NCI-H2107 (cell line): ENCODE measurements at places on chromosomes 12 and 14.

- DNase-seq: no peak
These were observed 308.0 kb downstream of the PPFIA2 start for GRCh38 chr12:81450920-81451739.

- DNase-seq: no peak
These were observed 108.3 kb downstream of the CRADD start for GRCh38 chr12:93785249-93786010.

- DNase-seq: no peak
These were observed 51.0 kb downstream of the ACTN1 start for GRCh38 chr14:68927956-68928675.

DNA sequence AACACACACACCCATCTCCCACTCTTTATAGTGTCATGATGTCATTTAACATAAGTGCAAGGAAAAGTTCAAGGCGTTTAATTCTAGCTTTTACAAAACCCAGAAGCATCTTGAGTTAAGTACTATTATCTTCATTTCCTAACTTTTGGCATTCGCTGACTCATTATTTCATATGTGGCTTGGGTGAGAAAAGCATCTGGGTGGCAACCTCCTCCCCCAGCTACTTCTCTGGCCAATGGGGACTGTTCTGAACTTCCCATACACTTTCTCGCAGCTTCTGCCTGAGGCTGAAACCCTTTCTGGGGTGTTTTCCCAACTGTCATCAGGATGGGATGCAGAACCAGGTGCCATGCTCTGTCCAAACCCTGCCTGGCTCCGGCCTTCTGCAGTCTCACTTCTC is 2.8 kb upstream of the MARK3 start:
- no peak for DNase-seq

DNA sequence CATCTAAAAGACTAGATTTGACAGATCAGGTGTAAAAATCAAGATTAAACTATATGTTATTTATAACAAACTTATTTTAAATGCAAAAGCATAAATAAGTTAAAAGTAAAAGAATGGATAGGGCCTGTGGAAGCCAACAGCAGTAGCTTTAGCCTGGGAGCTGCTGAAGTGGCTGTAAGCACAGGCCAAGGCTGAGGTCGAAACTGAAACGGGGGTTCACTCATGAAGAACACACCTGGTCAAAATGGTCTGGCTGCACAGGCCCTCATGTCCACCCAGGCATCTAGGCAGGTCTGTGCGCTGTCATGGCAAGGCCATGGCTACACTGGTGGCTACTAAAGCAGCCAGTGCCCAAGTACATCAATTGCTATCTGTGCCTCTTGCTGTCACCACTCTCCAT is 23.1 kb downstream of the CATSPERB start:
- no peak for DNase-seq

DNA sequence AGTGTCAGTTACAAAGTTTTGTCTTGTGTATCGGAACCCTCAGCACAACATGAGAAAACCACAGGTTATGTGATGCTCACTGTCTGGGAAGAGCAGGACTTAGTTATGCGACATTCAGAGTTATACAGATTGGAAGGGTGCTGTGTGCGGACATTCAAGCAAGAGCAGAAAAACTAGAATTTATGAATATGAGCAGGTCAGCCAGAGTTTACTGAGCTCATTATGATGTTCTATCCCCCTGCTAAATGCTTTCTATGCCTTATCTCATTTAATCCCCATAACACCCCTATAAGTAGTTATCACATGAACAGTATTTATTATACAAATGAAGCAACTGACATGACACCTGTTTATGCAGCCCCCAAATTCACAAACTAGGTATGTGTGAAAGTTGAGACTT is 1083.2 kb downstream of the FLRT2 start:
- DNase-seq: no peak

DNA sequence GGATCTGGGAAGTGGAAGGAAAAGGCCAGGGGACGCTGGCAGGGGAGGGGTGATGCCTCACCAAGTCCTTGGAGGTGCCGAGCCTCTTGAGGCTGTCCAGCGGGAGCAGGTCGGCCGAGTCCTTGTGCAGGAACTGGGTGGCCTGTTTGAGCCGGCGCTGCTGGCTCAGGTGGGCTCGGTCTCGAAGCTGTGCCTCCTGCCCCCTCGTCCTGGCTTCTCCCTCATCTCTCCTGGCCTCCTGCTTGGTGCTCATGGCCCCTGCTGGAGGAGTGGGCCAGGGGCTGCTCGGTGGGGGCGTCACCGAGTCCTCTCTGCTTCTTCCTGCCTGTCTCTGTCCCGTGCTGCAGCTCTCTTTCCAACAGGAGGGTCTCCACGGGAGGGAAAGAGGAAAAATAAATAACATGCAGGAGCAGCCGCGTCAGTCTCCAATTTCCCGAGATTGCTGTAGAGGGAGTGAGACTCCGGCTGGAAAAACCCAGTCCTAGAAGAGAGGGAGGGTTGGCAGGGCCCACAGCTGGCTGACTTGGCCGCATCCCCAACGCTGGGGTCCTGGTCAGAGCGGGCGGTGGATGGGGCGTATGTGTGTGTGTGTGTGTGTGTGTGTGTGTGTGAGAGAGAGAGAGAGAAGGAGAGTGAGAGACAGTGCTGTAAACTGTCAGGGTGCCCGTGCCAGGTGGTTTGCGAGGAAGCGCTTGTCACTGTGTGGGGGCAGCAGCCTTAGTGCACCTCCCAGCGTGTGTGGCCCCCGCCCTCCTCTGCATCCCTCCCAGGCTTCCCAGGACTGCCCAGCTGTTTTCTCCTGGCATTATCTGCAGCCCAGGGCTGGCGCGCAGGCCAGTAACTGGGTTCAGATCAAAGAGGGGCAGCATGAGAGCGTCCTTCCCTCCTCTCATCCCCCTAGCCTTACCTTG is at the start of gene NRIP2:
Gene NRIP2 (minus strand): TSS at position 455 of the 911 bp plus-strand sequence. CDS start 52 bp downstream, at position 403.
- DNase-seq: no peak
